ENCODE measurements at places on chromosomes 5 and 9.

GRCh38 chr9:16613051-16613450, 257.4 kb downstream of the BNC2 start:
- no peak for DNase-seq

DNA sequence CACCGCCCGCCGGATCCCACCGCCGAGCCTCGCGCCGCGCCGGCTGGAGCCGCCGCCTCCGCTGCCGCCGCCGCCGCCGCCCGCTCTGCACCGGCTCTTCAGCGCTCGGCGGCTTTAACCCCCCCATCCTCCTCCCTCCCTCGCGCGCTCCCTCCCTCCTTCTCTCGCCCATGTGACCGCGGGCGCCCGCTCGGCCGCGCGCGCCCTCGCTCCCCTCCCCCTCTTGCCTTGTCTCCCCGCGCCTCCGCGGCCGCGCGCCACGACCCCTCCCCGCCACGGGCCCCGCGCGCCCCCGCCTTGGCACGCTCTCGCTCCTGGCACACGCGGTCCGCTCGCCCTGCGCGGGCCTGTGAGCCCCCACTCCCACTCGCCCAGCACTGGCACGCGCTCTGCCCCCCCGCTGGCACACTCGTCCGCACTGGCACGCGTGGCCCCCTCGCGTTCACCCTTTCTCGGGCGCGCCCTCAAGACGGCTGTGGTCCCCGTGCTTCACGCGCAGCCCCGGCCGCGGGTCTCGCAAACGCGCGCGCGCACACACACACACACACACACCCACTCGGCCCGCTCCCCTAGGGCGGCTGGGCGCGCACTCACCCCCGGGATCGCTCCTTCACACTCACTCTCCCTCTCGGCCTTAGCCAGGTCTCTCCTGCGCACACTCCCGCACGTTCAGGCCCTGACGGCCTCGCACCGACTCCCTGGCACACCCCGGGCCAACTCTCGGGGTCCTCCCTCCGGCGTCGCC, at the start of gene CNTFR:
Gene CNTFR (minus strand): TSS at position 89 of the 745 bp plus-strand sequence. CDS start 20,743 bp downstream, outside the sequence.
- DNase-seq = no peak

DNA sequence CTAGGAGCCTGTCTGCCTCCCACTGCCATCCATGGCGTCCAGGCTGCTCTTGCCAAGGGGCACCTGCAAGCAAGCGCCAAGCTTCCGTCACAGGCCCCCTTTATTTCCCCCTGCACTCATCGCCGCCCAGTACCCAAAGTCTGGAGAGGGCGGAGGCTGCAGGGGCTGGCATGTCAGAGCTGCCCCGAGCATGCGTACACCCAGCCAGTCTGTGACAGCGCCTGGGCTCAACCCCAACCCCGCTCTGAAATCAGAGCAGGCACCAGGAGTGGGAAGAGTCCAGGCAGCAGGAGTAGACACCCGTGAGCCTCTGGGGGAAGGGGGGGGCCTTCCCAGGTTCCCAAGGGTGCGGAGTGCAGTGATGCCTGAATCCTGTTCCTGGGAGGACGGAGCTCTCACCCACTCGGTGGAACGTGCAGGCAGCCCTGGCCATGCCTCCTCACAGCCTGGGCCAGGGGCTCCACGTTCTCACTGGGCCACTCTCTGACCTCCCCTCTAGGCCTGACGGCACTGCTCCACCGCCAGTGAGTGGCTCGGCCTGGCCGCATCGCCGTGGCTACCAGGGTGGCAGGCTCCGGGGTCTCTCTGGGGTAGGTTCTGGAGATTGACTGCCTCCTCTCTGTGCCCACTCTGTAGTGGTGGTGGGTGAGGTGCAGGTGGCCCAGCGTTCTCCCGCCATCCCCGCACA, 469.0 kb downstream of the CDH9 start:
- DNase-seq = no peak

DNA sequence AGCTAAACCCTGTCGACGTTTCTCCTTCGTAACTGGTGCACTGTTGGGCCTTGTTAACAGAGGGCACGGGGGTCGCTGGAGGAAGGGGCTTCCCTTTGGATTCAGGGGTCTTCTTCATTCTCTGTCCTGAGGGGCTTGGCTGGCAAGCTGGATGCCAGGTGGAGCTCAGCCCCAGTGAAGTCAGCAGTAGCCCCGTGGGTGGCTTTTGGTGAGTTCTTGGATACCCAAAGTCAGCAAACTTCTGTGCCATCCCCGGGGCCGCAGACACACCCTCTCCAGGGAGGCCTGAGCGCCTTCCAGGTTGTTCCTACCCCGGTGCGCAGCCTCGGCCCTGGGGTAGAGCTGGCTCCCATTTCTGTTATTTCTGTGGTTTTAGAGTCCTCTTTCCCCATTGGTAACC, 12.3 kb upstream of the OBP2A start:
- DNase-seq = no peak

DNA sequence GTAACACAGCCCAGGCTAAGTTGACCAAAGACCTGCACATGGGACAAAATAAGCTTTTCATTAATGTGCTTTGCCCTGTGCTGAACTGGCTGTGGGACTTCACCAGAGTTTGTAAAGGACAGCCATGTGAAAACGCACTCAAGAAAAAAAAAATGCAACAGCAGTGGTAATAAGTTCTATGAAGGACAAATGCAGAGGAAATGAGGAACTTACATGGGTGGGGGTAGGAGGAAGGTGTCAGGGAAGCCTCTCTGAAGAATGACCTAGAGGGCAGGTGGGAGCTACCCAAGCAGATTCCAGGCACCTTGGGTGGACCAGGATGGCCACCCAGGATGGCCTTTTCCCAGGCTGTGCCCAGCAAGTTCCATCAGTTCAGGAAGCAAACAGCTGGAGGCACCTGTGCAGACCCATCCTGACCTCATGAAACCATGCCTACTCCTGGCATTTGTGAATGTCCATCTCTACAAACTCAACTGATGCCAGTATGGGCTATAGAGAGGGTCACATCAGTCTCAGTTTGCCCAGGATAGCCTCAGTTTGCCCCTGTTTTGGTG, 6.7 kb upstream of the PHF2 start:
- DNase-seq = no peak

DNA sequence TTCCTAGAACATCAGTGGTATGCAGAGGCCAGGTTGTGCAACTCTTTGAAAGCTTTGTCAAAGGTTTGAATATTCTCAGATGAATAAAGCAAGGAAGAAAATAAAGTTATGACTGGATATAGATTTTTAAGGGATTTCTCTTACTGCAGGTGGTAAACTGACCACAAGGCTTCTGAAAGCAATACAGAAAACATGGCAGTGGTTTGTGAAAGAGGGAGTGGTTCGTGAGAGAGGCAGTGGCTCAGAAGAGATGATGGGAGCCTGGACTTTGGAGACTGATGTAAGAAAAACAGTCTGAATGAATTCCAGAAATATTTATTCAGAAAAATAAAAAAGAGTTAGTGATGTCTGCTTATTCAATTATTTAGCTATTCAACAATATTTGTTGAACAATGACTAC, 380.4 kb upstream of the CTNND2 start:
- DNase-seq = no peak

DNA sequence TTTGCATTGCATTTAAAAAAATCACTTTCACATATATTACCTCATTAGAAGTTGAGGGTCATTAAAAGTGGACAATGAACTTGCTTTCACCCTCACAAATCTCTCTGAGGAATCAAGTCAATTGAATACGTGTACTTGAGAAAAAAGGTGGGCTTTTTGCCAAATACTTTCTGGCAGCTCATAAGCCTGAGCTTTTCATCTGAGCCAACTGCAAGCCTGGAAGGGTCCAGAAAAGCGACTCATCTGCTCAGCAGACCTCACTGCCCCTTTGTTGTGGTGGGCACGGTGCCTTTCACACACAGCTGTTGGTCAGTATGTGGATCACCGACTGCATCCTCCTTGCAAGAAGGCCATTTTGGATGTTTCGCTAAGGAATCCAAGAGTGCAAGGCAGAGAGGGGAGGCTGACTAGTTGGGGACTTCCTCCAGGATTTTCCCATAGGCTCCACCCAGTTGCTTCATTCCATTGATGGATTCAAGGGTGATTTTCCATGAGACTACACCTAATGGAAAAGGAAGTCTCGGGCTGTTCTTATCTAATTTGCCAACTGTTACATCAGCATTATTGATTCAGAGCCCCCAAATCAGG, 564.7 kb downstream of the PDE4D start:
- DNase-seq = no peak

DNA sequence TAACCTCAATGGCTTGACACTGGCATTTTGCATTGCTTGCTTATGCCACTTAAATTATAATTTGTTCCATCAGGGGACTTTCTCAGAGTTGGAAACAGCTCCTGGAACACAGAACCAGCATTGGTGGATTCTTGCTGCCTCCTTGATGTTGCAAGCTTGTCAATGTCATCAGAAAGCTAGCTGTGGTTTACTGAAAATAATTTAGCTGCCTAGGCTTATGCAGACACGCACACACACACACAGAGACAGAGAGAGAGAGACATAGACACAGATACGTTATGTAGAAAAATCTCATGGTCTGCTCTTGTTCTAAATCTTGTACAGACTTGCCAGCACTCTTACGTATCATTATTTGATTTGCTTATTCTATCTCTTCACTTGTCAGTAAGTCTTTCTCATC, 78.0 kb downstream of the HMHB1 start:
- DNase-seq = no peak

DNA sequence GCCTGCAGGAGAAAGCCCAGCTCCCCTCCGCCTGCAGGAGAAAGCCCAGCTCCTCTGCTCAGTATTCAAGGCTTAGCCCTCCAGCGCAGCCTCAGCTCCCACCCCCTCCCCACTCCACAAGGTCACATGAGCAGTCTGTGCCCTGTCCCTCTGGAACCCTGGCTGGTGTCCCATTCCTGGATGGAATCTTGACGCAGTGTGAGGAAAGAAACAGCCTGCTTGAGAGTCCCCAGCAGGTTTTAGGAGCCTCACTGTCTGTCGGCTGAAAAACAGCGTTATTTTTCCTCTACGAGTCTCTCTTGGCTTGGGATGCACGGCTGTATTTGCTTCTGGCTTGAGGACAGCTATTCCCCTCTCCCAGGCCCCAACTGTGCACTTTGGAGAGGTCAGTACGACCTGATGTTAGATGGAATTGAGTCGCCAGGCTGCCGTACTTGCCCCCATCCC, 210.1 kb upstream of the TRIM32 start:
- no peak for DNase-seq

- DNase-seq = no peak
Observed at GRCh38 chr5:35151146-35151920, 79.0 kb downstream of the PRLR start.

DNA sequence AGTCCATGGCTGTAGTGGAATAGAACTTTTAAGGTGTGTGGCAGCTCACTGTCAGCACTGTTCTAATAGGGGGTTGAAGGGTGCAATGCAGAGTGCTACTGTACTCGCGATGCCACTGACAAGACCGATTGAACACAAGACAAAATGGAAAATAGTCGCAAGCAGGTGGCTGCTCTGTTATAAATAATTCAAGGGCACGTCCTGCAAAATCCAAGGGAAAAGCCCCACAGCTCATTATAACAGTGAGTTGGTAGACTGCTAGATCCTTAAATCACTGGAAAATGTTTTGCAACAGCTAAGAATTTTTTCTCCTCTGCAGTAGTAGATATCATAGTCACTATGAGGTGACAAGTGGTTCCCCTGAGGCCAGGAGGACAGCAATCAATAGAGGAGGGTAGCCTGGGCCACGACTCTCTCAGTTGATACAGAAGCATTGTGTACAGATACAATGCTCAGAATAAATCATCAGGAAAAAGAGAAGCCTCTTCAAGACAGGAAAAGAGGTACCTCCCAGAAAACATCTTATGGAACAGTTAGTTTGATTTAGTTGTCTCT, 926.3 kb downstream of the TLE4 start:
- DNase-seq = no peak

DNA sequence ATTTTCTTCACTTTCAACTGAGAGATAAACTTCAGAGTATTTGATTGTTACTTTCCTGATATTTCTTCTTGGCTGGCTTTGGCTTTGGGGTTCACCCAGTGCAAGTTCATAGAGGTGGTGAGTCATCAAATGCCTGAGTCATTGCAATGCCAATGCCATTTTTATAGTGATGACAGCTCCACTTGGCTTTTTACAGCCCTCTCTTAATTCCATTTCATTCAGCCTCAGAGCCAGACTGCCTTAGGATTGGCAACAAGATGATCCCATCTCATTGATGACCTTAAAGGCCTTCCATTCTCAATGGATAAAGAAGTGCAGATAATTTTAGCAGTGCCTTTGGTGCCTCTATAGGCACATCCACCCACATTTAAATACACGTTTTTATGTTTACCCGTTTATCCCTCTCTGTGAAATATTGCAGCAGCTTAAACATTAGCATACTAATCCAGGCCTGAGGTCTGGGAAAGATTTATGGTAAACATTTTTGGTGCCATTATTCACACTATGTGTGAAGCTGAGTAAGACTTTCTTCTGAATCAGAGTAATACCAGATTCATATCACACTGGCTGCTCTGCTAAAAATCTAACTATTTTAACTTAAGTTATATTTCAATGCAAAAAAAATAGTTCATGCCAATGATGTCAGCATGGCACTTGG, 88.9 kb upstream of the TYRP1 start:
- DNase-seq = no peak

DNA sequence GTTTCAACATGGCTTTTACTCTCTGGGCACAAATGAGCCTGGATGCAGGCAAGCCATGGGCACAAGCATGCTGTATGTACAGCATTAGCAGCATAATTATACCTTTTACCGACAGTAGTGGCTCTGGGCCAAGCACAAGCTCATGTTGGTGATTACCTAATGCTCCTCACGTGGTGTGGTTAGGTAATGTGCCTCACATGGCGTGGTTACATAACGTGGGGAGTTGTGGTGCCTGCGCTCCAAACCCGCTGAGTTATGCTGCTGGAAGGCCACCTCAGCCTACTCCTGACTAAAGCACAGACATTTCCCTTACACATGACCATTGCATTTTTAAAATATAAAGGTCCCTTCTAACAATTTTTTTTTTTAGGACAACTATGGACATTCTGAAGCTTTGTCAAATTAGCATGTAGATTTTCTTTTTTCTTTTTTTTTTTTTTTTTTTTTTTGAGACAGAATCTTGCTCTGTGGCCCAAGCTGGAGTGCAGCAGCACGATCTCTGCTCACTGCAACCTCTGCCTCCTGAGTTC, 794.0 kb downstream of the EFNA5 start:
- no peak for DNase-seq

DNA sequence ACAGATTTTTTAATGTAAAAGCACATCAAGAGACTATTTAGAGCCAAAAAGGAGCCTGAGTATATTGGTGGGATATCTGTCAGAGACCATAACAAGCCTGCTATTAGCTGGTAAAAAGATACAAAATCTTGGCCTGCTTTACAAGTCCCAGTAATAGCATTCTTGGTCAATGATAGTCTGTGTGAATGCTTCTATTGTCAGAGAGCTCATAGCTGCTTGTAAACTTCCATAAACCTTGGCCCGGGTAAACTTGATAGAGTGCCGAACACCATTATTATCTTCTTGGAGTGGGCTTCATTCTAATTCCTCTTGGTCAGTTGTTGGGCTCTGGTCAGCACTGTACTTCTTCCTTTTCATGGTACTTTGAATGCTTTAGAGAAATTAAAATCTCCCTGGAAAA, 64.0 kb downstream of the UBAP1 start:
- no peak for DNase-seq

GRCh38 chr5:111454198-111454622, 58.1 kb downstream of the STARD4 start:
- DNase-seq = no peak
